ENCODE measurements at places on chromosomes 12 and 14. TPM values are rescaled to one million over a fixed set of nuclear protein-coding genes. Genes with fewer than 3 reads are reported as not detected.

Gene MGAT4C
- total RNA-seq = not detected

Gene SERPINA10
- total RNA-seq = not detected

Gene IFI27
- total RNA-seq = 0.48 TPM

Gene BIN2
- 10.0 TPM for total RNA-seq

Gene IFT81
- 9.9 TPM for total RNA-seq

Gene ANGEL1
- 29.4 TPM for total RNA-seq

Gene ITGA7
- 2.6 TPM for total RNA-seq

Gene ETFBKMT
- total RNA-seq = 1.5 TPM

Gene CLEC4C
- not detected for total RNA-seq

Gene SDR9C7
- total RNA-seq = not detected

Gene CIROP
- not detected for total RNA-seq

Gene OTX2
- total RNA-seq = not detected

Gene KCNH3
- total RNA-seq = not detected

Gene ST8SIA1
- 4.6 TPM for total RNA-seq

Gene KRT75
- not detected for total RNA-seq

Gene ATL1
- 0.18 TPM for total RNA-seq

Gene FAM186B
- total RNA-seq = not detected

Gene LALBA
- total RNA-seq = not detected

Gene RBM25
- total RNA-seq = 89.0 TPM

Gene RPL10L
- not detected for total RNA-seq
